ENCODE measurements at places on chromosomes 5 and 9.

- no peak for DNase-seq
Observed at GRCh38 chr9:129549684-129550083, 71.2 kb downstream of the C9orf50 start.

GRCh38 chr5:157278319-157279037 lies 12.6 kb downstream of the CYFIP2 start:
- no peak for DNase-seq

- no peak for DNase-seq
Observed at GRCh38 chr9:19464061-19464763, 55.4 kb downstream of the ACER2 start.

- no peak for DNase-seq
Observed at GRCh38 chr9:127223810-127224177, 40.8 kb upstream of the GARNL3 start.

- DNase-seq, result no peak
Observed at GRCh38 chr5:42767491-42768105, 11.0 kb downstream of the CCDC152 start.

- no peak for DNase-seq
Observed at GRCh38 chr5:77770293-77771005, 5.7 kb downstream of the TBCA start.
